Stimulated activated CD8-positive, alpha-beta memory T cell treated with anti-CD3 and anti-CD28 coated beads, Interleukin-15, amount 100 ng/mL, for 24 hours (primary cell): ENCODE measurements at places on chromosomes 7 and 10.

- no peak for DNase-seq
Observed at GRCh38 chr7:57646901-57647246, 196.9 kb downstream of the ZNF716 start.

- DNase-seq, result no peak
Observed at GRCh38 chr10:121406823-121407545, 191.3 kb downstream of the FGFR2 start.

- no peak for DNase-seq
Observed at GRCh38 chr7:44402401-44403060, 77.1 kb upstream of the CAMK2B start.

DNA sequence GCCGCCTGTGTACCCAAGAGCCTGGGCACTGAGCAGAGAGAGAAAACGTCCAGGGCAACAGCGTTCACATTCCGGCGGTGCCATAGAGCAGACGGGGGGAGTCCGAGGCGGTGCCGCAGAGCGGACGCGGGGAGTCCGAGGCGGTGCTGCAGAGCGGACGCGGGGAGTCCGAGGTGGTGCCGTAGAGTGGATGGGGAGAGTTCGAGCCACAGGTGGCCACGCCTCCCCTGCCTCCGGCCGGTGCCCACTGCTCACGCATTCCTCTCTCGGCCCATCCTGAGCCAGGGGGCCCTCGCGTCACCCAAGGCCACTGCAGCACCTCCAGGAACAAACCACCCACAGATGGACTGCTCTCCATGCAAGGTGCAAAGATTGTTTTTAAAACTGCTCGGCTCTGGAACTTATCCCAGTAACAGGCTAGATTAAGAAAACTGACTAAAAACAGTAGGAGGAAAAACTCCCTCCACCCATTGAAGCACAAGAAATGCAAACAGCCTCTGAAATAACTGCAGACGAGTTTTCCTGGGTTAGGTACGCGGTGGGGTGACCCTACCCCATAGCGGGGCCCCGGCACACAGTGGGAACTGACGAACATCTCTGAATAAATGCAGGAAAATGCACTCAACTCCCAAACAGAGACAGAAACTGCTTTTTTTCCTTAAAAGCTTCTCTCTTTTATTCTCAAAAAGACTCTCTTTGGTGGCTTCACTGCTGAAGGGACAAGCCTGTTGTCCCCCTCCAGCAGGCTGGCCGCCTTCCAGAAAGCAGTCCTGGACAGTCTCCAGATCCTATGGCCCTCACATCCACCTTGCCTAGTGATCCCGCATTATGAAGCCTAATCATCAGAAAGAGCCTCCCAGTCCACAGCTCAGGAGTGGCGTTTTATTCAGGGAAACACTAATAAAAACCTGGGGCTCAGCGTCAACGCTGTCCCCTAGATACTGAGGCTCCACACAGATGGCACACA, 55.9 kb downstream of the DIP2C start:
- no peak for DNase-seq

DNA sequence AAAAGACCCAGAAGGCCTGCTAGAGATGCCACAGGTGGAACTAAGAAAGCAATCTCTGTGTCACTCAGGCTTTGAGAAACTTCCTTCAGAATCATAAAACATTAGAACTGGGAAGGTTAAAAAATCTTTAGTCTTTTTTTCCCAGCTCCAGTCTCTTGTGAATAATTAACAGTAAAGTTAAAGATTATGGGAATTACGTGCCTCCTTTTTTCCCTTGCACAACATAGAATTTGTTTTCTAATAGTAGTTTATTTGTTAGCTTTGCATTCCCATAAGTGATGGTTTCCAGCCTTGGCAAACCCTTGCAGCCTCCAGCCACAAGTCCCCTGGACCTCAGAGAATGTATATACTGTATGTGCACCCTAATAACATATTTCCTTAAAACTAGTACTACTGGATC, 128.3 kb downstream of the TPST1 start:
- DNase-seq, result no peak
